ENCODE measurements at places on chromosomes 3 and 15. TPM values are rescaled to one million over a fixed set of nuclear protein-coding genes. Genes with fewer than 3 reads are reported as not detected.
A peak's percentile ranks its signal among the peaks of the same experiment; 100 is the strongest.

Gene TMCO5A
- not detected for total RNA-seq

GRCh38 chr15:25493823-25494526 lies 55.2 kb upstream of the UBE3A start:
- DNase-seq: no peak
- H3K4me3 ChIP-seq: no peak overlapping the region

GRCh38 chr15:57395292-57395691 lies 19.0 kb downstream of the CGNL1 start:
- H3K36me3 ChIP-seq: no peaks in the 10 kb centered on the region
- H3K27ac ChIP-seq: no peak overlapping the region
- H3K4me1 ChIP-seq: 0 out of 2 replicates have a peak, but pooled peaks cover 2% of the 10 kb centered on the region
- H3K27me3 ChIP-seq: no peaks in the 10 kb centered on the region
- no peak overlapping the region for H3K4me3 ChIP-seq
- no peak for DNase-seq

DNA sequence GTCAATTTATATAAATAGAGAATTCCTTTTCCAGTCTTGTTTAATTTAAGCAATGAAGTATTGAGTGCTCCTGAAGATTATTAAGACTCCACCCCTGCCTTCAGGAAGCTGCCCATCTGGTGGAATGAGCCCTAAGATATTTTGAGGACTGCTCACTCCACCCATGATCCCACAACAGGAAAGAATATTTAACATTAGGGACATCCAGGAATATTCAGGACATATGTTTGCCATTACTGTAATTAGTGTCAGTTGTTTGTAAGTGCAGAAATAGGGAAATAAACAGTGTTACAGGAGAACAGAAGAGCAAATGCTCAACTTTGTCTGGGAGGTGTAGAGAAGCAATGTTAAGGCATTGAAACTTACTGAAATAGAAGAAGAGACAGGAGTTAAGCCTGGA lies 375.0 kb downstream of the ROBO2 start:
- no peak for DNase-seq
- H3K4me3 ChIP-seq: no peak overlapping the region
- H3K4me1 ChIP-seq: no peaks in the 10 kb centered on the region
- no peaks in the 10 kb centered on the region for H3K36me3 ChIP-seq

Gene CGGBP1
- total RNA-seq: 57.1 TPM

Gene SLC28A2
- not detected for total RNA-seq

GRCh38 chr3:141009496-141009895 lies 41.7 kb upstream of the SPSB4 start:
- H3K4me1 ChIP-seq: peaks cover 6% of the 10 kb centered on the region
- H3K36me3 ChIP-seq: no peaks in the 10 kb centered on the region
- no peak overlapping the region for H3K27ac ChIP-seq
- no peak for DNase-seq
- H3K27me3 ChIP-seq: no peaks in the 10 kb centered on the region
- H3K4me3 ChIP-seq: no peak overlapping the region

- peaks cover 21% of the 10 kb centered on the region for H3K4me1 ChIP-seq
- DNase-seq: no peak
- no peak overlapping the region for H3K4me3 ChIP-seq
- no peaks in the 10 kb centered on the region for H3K27me3 ChIP-seq
- peak overlapping the region; percentile 80 for H3K27ac ChIP-seq
Measured at GRCh38 chr3:112304611-112305010, 10.6 kb upstream of the SLC9C1 start.

- no peak overlapping the region for H3K4me3 ChIP-seq
- DNase-seq: no peak
- H3K36me3 ChIP-seq: no peaks in the 10 kb centered on the region
- no peaks in the 10 kb centered on the region for H3K4me1 ChIP-seq
- H3K27me3 ChIP-seq: no peaks in the 10 kb centered on the region
Measured at GRCh38 chr3:156762631-156763185, 63.4 kb upstream of the LEKR1 start.

- no peak overlapping the region for H3K27ac ChIP-seq
- no peak overlapping the region for H3K4me3 ChIP-seq
- DNase-seq: no peak
- H3K27me3 ChIP-seq: no peaks in the 10 kb centered on the region
- H3K36me3 ChIP-seq: no peaks in the 10 kb centered on the region
Measured at GRCh38 chr15:33369941-33370622, 59.3 kb downstream of the RYR3 start.

Gene POLR2M
- total RNA-seq: 61.7 TPM

Gene SHISA5
- 191 TPM for total RNA-seq

DNA sequence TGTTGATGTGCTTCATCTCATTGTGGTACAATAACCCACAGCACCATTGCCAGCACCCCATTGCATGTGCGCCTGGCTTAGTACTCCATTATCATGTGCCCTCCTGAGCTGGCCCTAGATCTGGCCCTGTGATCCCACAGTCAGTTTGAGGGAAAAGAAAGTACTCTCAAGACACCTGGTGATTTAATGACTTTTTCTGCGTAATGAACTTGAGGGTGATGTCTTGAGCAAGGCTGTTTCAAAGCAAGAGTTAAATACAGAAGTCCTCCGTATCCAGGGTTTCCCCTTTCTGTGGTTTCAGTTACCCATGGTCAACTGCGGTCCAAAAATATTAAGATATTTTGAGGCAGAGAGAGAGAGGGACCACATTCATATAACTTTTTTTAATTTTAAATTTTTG lies 16.3 kb downstream of the C3orf20 start:
- no peak for DNase-seq
- no peaks in the 10 kb centered on the region for H3K36me3 ChIP-seq
- H3K27me3 ChIP-seq: no peaks in the 10 kb centered on the region
- H3K4me3 ChIP-seq: no peak overlapping the region

Gene FAM81A
- 3.0 TPM for total RNA-seq

Gene LIPH
- not detected for total RNA-seq

DNA sequence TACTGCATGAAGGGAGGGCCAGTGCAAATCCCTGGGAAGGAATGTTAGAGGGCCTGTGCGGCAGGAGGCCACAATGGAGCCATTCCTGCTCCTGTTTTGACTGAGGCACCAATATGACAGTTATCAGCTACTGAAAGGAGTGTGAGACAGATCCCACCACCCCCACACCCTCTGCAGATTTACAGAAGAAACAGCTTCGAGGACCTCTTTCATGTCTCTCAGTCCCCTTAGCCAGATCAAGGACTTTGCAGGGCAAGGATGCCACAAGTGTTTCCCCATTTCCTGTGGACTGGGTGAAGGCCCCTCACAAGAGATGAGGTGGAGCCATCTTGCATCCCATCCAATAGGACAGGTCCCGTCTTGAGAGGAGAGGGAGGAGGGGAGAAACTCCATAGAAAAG lies 48.5 kb upstream of the RASGRP1 start:
- H3K4me1 ChIP-seq: no peaks in the 10 kb centered on the region
- H3K27ac ChIP-seq: no peak overlapping the region
- no peaks in the 10 kb centered on the region for H3K36me3 ChIP-seq
- no peak overlapping the region for H3K4me3 ChIP-seq

GRCh38 chr3:180402471-180403073 lies 199.4 kb upstream of the TTC14 start:
- no peak for DNase-seq
- no peak overlapping the region for H3K27ac ChIP-seq
- no peaks in the 10 kb centered on the region for H3K36me3 ChIP-seq

GRCh38 chr3:5343459-5343858 lies 156.0 kb downstream of the EDEM1 start:
- no peak for DNase-seq
- H3K36me3 ChIP-seq: no peaks in the 10 kb centered on the region
- no peaks in the 10 kb centered on the region for H3K27me3 ChIP-seq
- no peaks in the 10 kb centered on the region for H3K4me1 ChIP-seq
- H3K4me3 ChIP-seq: no peak overlapping the region

DNA sequence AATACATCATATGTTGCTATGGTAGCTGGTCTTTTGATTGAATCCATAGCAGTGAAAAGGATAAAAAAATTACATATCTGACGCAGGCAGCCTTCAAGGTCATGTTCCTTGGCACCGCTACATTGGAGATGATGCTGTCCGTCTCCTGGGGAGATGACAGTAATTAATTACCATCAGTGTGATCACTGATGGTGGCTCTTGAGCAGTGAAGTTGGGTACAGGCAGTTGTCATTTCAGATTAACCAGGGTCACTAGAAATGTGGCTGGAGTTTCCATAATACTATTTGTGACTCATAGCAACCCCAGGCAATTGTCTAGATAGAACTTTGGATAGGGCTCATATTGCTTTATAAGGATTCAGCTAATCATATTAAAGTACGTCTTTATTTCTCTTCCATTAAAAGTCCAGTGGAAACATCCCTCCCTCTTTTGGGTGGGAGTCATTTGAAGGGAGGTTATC lies 136.3 kb downstream of the THSD4 start:
- no peaks in the 10 kb centered on the region for H3K4me1 ChIP-seq
- no peak overlapping the region for H3K4me3 ChIP-seq
- H3K36me3 ChIP-seq: no peaks in the 10 kb centered on the region
- no peak overlapping the region for H3K27ac ChIP-seq

Gene CFAP20DC
- 2.8 TPM for total RNA-seq

- no peaks in the 10 kb centered on the region for H3K27me3 ChIP-seq
- no peak overlapping the region for H3K27ac ChIP-seq
- peaks cover 2% of the 10 kb centered on the region for H3K36me3 ChIP-seq
- peak; percentile 43 for DNase-seq
Measured at GRCh38 chr15:92652576-92652966, 3.0 kb downstream of the FAM174B start.

Gene CLDN18
- total RNA-seq: not detected

Gene BNIP2
- total RNA-seq: 40.6 TPM

- H3K4me1 ChIP-seq: peaks cover 27% of the 10 kb centered on the region
- H3K27me3 ChIP-seq: no peaks in the 10 kb centered on the region
- H3K4me3 ChIP-seq: no peak overlapping the region
- DNase-seq: no peak
- no peak overlapping the region for H3K27ac ChIP-seq
Measured at GRCh38 chr15:40243126-40243810, 4.4 kb downstream of the PAK6 start.

Gene TLR9
- total RNA-seq: not detected

Gene HTD2
- total RNA-seq: 10.8 TPM

Gene ERICH6
- not detected for total RNA-seq

DNA sequence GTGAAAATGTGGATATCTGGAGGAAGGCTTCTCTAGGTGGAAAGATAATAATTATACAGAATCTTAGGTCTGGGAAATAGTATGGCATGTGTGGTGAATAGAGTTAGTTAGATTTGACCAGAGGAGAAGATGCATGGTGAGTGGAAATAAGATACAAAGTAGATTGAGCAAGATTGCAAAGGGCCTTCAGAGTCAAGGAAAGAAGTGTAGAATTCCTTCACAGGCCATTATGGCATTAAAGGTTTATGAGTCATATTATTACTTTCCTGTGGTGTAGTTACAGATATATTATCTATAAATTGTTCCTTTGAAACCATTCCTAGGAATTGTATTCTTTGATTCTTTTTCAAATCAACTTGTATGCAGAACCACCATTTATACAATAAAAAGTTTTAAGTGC lies 660.3 kb downstream of the SI start:
- no peak overlapping the region for H3K4me3 ChIP-seq
- H3K36me3 ChIP-seq: no peaks in the 10 kb centered on the region
- no peak for DNase-seq
- H3K4me1 ChIP-seq: no peaks in the 10 kb centered on the region
- H3K27me3 ChIP-seq: no peaks in the 10 kb centered on the region

GRCh38 chr15:90887037-90887481 lies 2.8 kb downstream of the FES start:
- H3K36me3 ChIP-seq: no peaks in the 10 kb centered on the region
- DNase-seq: no peak
- H3K4me1 ChIP-seq: peaks cover 16% of the 10 kb centered on the region
- no peak overlapping the region for H3K4me3 ChIP-seq

GRCh38 chr3:171225708-171226107 lies 199.2 kb upstream of the SLC2A2 start:
- H3K27ac ChIP-seq: no peak overlapping the region
- no peak for DNase-seq
- H3K27me3 ChIP-seq: no peaks in the 10 kb centered on the region
- H3K4me3 ChIP-seq: no peak overlapping the region
- no peaks in the 10 kb centered on the region for H3K4me1 ChIP-seq

- H3K27ac ChIP-seq: no peak overlapping the region
- DNase-seq: no peak
- H3K36me3 ChIP-seq: no peaks in the 10 kb centered on the region
- H3K27me3 ChIP-seq: no peaks in the 10 kb centered on the region
Measured at GRCh38 chr3:36075491-36075890, 304.8 kb upstream of the STAC start.

Gene GOLGA6D
- total RNA-seq: 0.73 TPM

- peaks cover 13% of the 10 kb centered on the region for H3K4me1 ChIP-seq
- H3K4me3 ChIP-seq: no peak overlapping the region
- no peaks in the 10 kb centered on the region for H3K36me3 ChIP-seq
- no peak for DNase-seq
- H3K27me3 ChIP-seq: peaks cover 31% of the 10 kb centered on the region
- H3K27ac ChIP-seq: no peak overlapping the region
Measured at GRCh38 chr3:53491276-53491675, 3.1 kb upstream of the CACNA1D start.
